ENCODE measurements at places on chromosomes 2 and 18. TPM values are rescaled to one million over a fixed set of nuclear protein-coding genes. Genes with fewer than 3 reads are reported as not detected.

Gene CRYGD
- total RNA-seq, result not detected

Gene TGIF1
- 67.7 TPM for total RNA-seq

Gene PRSS56
- not detected for total RNA-seq

Gene RAMP1
- 8.2 TPM for total RNA-seq

Gene COL3A1
- 98.6 TPM for total RNA-seq

Gene SIX3
- not detected for total RNA-seq

Gene THSD7B
- 2.1 TPM for total RNA-seq

Gene RUFY4
- total RNA-seq, result not detected

Gene PROC
- total RNA-seq, result not detected

DNA sequence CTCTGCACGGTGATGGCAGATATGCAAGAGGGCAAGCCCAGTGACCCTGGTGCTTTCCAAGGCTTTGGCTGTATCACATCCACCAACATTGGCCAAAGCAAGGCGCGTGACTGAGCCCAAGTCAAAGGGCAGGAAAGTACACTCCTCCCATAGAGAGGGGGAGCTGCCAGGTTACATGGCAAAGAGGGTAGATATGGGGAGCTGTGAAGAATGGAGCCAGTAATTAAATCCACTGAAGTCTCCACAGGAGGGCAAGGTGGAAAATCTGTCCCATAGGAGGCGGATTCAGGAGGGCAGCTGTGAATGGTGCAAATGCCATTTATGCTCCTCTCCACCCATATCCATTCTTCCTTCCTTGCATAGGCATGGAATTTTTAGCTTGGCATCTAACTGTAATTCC is 44.6 kb upstream of the THOC1 start:
- DNase-seq, result no peak

DNA sequence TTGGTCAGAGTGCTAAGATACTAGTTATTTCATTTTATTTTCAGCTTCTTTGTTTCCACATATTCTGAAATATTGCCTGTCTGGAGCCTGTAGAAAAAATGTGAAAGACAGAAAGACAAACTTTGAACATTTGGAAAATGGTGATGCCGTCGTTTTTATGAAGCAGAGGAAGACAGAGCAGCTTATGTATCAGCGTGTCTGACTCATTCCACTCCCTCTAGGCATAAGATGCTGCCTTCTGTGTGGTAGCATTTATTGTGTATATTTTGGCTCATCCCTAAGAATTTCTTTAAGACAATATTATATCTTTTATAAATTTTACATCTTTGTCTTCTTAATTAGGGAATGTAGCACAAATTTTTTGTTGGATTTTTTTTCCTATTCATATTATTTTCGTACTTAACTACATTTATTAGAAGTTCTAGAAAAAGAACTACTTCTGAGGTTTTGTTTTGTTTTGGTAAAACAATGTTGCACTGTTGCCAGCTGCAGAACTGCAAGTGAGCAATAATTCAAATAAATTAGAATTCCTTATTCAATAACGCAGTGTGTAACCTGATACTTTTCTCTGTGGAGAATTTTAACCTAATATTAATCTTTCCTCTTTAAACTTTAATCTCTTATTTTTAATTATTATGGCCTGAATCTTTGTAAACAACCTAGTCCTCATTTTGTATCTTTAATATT is 300.4 kb downstream of the ZNF407 start:
- DNase-seq, result no peak

- DNase-seq, result no peak
Measured at GRCh38 chr2:19111354-19111753, 247.1 kb downstream of the OSR1 start.

DNA sequence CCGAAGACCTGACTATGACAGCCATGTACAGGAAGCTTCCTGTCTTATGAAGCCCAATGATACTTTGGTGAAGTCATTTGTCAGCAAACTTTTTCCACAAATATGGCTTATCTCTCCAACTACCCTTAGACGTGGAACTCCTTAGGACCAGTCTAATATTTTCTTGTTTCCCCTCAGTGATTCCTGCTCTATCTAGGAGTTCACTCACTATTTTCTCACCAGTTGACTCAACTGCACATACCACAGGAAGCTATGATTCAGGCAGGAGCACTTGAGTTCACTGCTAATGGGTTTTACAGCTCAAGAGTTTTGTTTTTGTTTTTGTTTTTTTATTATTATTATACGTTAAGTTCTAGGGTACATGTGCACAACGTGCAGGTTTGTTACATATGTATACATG is 109.3 kb downstream of the ANTXR1 start:
- no peak for DNase-seq

DNA sequence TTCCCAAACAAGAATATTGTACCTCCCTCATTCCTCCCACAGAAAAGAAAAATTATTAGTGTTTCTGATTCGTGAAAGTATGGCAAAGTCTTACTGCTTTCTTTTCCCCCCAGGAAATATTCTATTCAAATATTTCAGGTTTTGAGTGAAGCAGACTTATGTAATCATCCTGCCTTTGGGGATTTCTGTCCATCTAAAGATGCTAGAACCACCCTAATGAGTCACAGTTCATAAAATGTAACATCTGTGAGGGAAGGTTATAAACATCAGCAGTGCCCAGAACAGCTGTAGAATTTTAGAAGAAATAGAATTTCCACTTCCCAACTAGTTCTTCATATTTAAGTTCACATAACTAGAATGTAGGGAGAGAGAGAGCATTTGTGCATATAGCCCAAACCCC is 39.0 kb downstream of the EEF1B2 start:
- no peak for DNase-seq

DNA sequence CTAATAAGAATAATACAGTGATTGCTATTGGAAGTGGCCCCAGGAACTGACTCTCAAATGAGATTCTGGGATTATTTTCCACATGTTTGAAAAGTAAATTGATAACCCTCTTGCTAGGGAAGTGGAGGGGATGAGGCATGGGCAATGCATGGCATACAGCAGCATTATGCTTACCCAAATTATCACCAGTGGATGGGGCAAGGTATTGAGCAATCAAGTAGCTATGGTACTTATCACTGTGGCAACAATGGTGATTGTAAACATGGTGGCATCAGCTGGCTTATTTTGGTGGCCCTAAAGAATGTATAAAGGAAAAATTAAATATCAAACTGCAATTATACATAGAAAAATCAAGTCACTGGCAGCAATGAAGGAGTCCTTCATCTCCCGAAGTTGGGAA is 155.1 kb downstream of the FIGN start:
- DNase-seq, result no peak

DNA sequence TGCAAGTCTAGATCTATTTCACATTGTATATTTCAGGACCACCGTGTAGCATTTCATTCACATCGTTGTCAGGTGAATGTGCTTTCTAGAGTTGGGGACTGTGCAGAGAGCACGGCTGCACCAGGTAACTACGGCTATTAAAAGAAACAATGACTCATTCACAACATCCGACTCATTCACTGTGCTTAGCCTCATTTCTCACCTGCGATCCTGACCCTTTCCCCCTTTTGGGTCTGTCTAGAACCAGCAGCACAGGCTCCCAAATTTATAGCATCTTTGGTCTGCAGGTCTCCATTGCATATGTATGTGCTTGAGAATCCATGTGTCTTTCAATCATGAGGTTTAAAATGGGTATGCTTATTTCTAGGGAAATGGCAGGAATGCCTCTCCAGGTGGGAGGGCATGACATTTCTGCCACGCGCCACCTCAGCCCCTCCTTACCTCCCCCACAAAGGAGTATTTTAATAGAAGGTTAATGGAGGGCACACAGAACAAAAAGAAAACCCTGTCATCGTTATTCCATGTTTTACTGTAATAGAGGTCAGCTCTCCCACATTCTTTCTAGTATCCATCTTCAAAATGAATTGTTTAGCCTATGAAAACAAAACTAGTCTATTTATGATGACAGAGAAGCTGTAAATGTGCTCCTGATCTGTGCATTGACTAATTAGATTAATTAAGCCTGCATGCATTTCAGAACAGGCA is 246.7 kb upstream of the EPHA4 start:
- no peak for DNase-seq

GRCh38 chr18:70415823-70416488 is 127.1 kb downstream of the SOCS6 start:
- DNase-seq, result no peak

- no peak for DNase-seq
Measured at GRCh38 chr2:6785493-6785892, 80.2 kb downstream of the CMPK2 start.

GRCh38 chr2:240875228-240876034 is 6.8 kb downstream of the AGXT start:
- DNase-seq, result no peak

- no peak for DNase-seq
Measured at GRCh38 chr2:1591978-1592907, 152.1 kb downstream of the PXDN start.

- DNase-seq, result no peak
Measured at GRCh38 chr2:73101626-73102256, 11.0 kb downstream of the RAB11FIP5 start.

GRCh38 chr2:135997380-135997779 is 12.0 kb upstream of the DARS1 start:
- no peak for DNase-seq

GRCh38 chr2:149741646-149742045 is 154.1 kb upstream of the MMADHC start:
- no peak for DNase-seq

GRCh38 chr2:20343128-20343527 is 7.5 kb downstream of the PUM2 start:
- no peak for DNase-seq

- no peak for DNase-seq
Measured at GRCh38 chr2:176514805-176515500, 245.7 kb downstream of the MTX2 start.

GRCh38 chr18:49030692-49031443 is 80.1 kb upstream of the SMAD7 start:
- DNase-seq, result no peak

DNA sequence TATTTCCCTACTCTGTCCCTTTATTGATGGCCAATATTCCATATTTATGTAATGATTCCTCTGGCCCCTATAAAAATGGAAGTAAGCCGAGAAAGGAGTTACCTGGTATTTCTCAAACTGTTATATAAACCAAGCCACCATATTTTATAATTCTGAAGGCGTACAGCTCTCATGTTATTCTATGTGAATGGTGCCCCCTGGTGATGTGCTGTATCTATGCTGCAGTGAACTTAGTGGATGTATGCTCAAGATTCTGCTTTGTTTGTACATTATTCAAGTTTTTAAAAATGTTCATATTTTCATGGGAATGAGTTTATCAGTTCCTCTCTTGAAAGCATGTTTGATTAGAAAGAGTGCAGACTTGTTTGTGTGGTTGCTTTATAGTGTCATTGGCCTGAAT is 194.5 kb upstream of the LRRTM1 start:
- DNase-seq, result no peak

- no peak for DNase-seq
Measured at GRCh38 chr2:20928617-20929016, 105.7 kb upstream of the LDAH start.

GRCh38 chr2:23606968-23607367 is 222.0 kb downstream of the KLHL29 start:
- DNase-seq, result no peak

- no peak for DNase-seq
Measured at GRCh38 chr2:224492531-224492930, 90.6 kb upstream of the FAM124B start.

DNA sequence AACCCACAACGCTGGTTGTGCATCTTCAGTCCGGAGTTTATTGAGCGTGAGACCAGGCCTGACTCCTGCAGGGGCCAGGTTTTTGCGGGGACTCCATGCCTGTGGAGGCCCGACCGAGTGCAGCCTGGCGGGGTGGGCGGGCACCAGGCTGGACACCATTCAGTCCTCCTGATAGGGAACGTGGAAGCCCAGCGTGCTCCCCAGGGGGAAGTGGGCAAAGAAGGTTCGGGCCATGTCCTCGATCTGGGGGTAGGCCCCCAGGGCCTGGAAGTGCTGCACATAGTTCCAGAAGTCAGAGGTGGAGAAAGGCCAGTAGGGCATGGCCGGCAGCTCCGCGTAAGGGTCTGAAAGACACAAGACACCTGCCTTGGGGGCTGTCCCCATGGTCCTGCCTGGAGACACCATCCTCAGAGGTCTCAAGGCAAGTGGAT is 1.4 kb downstream of the OTOS start:
- peak; percentile 31 for DNase-seq

- DNase-seq, result peak; percentile 26
Measured at GRCh38 chr2:196263181-196263747, 91.9 kb upstream of the STK17B start.

DNA sequence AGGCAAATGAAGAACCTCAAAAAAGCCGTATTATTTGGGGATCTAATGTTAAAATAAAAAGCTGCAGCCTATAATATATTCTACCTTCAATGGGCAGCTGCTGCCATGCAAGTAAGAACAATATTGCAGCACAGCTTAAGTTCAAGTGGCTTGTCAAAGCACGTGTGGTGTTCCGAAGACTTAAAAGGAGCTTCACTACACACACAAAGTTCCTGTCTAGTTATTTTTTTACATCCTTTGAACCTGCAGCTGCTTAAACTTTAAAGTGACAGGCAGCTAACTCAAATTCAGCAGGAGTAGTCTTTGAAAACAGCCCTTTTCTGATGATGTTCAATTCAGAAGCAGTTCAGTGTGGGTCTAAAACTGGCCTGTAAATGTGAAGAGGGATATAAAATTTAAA is 85.8 kb upstream of the XIRP2 start:
- no peak for DNase-seq

DNA sequence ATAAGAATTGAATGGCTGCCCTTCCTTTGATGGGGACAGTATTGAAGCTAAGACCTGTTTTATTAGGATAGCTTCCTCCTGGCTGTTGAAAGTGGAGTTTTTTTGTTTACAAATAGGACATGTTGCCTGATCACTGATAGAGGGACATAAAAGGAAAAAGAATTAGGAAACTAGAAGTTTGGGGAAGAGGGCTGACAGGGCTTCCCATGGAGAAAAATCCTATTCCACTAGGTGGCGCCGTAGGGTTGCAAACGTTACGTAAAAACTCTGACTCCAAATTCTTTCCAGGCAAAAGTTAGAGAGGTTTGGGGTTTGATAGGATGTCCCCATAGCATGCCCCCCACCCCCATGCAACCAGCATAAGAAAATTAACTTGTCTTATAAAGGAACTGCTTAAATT is 11.1 kb upstream of the RBFA start:
- DNase-seq, result no peak

Data from breast epithelium (tissue), 4 donors.